ENCODE measurements at places on chromosomes 6 and 20.

- DNase-seq = peak; percentile 29
Observed at GRCh38 chr6:30101444-30102413, 11.2 kb downstream of the TRIM31 start.

GRCh38 chr20:37457921-37458320 is 63.1 kb upstream of the NNAT start:
- no peak for DNase-seq

DNA sequence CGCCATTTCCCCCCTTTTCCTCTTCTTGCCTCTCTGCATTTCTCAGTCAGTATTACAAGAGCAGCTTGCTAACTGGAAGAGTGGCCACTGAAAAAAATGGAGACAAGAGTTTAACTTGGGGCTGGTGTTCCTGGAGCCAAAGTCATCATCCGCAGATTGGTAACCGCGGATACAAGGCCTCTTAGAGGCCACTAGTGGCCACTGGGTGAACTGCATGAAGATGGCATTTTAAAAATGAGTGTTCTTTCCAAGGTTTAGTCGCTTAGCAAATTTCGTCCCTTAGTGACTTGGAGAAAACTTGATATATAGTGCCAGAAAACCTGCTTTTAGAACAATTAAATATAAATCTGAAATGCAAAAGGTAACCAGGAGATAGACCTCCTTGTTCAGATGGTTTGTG is 4.8 kb downstream of the F13A1 start:
- DNase-seq = no peak

DNA sequence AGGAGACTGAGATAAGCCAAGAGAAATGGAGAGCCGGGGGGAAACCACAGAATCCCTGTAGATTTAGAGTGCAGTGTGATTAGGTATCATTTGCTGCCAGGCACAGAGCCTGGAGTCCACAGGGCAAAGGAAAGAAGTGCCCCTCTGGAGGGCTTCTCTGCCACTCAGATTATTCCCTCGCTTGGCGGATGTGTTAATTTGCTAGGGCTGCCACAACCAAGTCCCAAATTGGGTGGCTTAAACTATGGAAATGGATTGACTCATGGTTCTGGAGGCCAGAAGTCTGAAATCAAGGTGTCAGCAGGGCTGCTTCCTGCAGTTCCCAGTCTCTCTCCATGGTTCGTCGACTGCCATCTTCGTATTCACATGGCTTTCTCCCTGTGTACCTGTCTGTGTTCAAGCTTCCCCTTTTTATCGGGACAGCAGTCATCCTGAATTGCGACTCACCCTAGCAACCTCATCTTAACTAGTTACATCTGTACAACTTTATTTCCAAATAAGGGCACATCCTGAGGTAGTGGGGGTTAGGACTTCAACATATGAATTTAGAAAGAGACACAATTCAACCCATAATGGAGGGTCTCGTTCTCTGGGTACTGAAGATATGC is 122.2 kb downstream of the ANKRD60 start:
- DNase-seq = no peak

DNA sequence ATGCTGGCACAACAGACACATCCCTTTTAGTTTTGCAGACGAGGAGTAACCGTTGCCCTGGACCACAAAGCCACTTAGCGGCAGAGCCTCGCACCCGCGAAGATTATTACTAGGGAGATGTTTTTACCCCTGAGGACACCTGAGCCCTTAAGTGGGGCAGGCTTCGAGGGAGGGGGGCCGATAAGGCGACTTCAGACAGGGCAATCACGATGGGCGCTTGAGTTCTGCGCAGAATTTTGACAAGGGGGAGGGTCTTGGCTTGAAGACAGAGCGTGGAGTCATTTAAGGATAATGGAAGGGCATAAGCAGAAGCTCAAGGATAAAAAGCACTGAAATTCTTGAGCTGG is 650 bp upstream of the TTK start:
- DNase-seq = no peak
